ENCODE measurements at places on chromosomes 13 and 19.

DNA sequence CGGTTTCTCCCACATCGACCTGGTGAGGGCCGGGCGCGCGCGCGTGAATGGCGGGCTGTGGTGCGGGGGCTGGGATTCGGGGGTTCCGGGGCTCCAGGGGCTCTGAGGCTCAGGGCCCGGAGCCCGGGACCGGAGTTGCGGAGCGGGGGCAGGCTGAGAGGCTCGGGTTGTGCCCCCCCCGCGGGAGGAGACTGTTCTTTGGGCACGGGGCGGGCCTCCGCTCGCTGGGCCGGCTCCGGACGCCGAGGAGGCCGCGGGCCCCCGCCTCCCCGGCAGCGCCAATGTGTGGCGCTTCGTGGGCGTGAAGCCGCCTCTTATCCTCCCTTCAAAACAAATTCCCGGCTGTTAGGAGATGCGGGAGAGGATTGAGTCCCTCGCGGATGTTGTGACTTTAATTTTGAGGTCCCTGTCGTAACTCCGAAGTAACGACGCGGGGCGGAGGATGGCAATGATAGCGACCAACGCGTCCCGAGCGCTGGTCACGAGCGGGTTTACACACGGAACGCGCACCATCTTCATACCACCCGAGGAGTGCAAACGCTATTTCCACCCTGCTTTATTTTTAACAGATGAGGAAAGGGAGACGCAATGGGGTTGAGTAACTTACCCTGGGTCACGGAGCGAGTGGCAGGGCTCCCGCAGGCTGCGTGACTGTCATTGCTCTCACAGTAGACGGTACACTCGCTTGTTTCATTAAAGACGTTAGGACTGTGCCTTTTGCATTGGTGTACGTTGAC, 536 bp downstream of the UBA2 start:
- DNase-seq, result no peak

DNA sequence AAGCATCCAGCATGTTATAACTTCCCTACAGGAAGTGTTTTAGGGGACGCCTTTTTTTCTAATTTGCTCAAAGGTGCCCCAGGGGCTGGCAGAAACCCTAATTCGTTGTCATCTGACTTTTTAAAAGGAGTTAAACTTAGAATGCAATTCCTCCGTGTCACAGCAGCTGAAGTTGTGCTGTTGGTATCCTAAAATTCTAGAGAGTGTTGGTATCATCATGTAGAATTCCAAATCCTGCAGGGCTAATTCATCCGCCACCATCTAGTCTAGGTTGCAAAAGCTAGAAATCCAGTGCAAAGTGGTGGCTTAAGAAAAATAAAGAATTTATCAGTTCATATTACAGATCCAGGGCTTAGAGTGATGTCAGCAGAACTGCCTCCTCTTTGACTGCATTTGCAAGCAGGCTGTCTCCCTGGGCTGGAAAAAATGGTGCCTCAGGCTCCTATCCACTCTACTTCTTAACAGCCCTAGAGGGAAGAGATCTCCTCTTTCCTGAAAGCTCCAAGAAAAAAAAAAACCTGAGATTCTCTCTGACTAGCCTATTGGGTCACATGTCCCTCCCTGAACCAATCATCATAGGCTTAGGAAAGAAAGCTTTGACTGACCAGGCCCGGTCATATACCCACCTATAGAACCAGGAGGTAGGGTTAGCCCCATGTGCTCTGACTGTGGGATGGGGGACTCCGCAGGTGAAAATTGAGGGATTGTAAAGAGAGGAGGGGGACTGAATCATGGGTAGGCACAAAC, 73.0 kb downstream of the MAP4K1 start:
- DNase-seq, result no peak

GRCh38 chr13:109735436-109735966, 50.9 kb downstream of the IRS2 start:
- no peak for DNase-seq

- no peak for DNase-seq
Measured at GRCh38 chr19:52331757-52332156, 4.3 kb upstream of the ZNF610 start.

DNA sequence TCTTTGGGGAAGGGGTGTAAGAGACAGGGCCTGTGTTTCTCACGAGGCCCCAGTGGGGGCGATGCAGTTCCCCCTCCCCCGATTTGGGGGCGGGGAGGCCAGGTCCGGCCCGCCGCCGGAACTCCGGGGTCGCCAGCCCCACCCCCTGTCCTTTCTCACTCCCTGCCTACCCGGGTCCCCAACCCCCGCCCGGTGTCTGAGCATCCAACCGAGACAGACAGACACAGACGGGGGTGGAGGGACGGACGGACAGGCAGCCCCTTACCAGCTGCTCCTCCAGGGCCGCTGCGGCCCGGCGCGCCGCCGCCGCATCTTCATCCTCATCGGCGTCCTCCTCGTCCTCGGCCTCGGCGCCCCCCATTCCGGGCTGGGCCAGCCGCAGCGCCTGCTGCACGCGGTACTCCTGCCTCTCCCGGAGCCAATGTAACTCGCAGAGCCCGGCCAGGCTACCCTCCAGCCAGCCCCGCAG, 397 bp downstream of the DACT3 start:
- DNase-seq, result no peak

All from NCI-H1092 (cell line).